ENCODE measurements at places on chromosomes 6 and 20. TPM values are rescaled to one million over a fixed set of nuclear protein-coding genes. Genes with fewer than 3 reads are reported as not detected.

GRCh38 chr20:63178446-63178820 is 37.5 kb downstream of the YTHDF1 start:
- DNase-seq: no peak

DNA sequence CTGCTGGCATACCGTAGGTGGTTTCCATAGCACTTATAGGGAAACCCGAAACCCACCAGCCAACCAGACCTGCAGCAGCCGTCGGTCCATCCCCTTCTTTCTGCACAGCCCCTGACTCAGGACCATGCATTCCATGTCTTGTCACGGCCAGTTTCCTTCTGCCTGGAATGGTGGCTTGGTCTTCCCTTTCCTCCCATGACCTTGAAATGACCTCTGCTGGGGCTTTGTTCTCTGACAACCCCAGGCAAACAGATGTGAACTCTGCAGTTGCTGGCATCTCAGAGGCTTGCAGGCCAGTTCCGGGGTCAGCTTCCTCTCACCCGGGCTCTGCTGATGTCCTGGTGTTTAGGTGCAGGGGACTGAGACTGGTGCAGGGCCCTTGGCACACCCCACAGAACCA is 250.8 kb downstream of the SMOC2 start:
- DNase-seq: no peak

The ARFGEF3 gene
- 0.12 TPM for total RNA-seq

- DNase-seq: no peak
Measured at GRCh38 chr6:137416376-137417109, 77.7 kb downstream of the OLIG3 start.

Measured in T-cell (primary cell).